ENCODE measurements at places on chromosomes 1 and 21.

GRCh38 chr1:186033847-186034271 lies 299.7 kb downstream of the HMCN1 start:
- DNase-seq = no peak

DNA sequence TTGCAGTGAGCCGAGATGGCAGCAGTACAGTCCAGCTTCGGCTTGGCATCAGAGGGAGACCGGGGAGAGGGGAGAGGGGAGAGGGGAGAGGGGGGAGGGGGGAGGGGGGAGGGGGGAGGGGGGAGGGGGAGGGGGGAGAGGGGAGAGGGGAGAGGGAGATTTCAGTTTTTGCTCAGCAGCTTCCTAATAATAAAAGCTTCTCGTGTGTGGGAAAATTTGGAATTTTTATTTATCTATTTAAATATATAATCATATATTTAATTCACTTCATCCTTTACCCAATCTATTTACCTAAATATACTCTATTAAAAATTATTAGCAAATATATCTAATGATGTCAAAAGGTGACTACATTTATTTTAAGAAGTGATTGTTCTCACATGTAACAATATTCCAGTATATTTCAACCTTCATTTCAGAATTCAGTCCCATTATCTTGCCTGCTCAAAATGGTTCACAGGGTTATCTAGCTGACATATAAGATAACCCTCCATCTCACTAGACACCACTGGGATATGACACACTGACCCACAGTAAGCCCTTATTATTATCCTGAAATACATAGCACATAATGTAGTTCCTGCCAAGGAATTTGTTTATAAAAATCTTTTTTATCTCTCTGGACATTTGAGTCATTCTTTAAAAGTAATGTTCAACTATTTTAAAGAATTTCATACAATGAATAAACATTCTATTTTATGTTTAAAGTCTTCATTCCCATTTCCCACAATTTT lies 105.9 kb downstream of the GPATCH2 start:
- DNase-seq = no peak

- no peak for DNase-seq
These were observed 40.2 kb upstream of the QSOX1 start for GRCh38 chr1:180114396-180114945.

DNA sequence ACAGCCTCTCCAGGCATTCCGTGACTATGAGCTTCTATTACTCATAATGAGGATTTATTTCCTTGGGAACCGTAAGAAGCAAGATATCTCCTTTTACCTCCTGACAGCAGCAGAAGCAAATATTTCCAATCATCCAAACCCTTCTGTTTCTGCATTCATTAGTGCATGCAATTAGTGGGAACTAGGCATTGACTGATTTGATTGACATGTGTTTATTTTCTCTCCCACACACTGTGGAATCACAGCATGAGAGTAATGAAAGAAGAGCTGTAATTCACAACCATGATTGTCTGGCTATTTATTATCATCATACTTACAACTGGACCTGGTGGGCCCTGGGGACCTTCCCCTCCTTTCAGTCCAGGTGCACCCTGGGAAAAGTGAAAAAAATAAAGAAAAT lies 146.8 kb downstream of the COL11A1 start:
- no peak for DNase-seq

DNA sequence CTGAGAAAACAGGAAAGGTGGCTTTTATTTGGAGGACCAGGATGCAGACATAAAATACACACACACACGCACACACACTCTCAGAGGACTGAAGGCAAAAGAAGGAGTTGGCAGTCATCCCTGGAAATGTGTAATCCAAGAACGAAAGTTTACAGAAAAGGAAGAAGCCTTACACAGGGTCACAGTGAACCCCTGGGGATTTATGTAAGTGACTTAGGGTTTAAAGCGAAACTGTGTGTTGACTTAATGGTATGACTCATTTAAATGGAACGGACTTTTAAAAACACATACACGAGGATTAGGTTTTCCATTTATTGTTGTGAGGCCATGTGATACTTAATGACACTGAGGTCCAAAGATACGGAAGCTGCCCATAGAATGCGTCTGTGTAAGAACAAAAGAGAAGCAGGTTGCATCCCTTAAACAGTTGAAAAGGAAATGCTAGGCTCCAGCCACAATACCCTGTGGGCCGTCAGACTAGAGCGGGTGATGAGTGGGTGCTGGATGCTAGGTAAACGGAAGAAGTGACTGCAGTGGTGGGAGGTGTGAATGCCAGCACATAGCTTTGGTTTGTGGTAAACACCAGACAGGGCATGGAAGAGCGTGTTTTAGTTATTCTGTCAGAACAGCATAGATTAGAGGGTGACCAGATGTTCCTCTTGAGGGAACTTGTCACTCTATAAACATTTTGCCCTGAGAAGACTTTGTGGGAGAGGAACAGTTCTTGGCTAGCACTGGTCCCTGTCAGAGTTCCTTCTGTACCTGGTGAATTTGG lies 21.6 kb upstream of the BCL10 start:
- no peak for DNase-seq

GRCh38 chr1:85398391-85399064 lies 66.4 kb downstream of the DDAH1 start:
- DNase-seq = no peak

GRCh38 chr1:224198572-224198971 lies 15.5 kb downstream of the DEGS1 start:
- no peak for DNase-seq

DNA sequence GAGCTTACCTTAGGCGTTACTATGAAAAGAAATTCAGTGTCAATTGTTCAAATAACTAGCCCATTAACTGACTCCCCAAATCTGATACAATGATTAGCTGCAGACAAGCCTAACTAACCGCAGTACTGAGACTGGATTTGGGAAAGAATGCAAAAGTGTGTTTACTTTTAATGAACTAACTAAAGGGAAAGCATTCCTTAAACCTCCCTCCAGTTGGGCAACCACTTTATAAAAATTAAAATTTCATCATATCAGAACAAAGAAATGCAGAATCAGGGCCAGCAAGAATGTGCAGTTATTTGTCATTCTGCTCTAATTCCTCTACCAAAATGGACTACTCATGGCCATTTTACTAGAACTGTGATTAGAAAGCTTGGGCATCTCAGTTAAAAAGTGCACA lies 11.7 kb upstream of the NR5A2 start:
- no peak for DNase-seq

- DNase-seq = no peak
These were observed 193.6 kb upstream of the KAZN start for GRCh38 chr1:14404862-14405301.

DNA sequence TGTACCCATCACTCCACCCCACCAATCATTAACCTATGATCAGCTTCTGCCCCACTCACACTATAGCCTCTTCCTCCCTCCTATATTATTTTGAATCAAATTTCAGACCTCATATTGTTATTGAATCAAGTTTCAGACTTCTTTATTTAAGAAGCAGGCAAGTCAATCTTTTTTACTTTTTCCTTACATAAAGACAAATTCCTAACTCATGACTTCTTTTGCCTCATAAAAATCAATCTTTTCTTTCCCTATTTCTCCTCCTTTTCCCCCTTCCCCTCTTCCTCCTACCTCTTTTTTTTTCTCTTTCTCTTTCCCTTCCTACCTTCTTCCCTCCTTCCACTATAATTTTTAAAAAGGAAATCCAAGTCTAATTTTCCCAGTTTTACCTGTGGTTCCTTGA lies 4.3 kb upstream of the RWDD3 start:
- no peak for DNase-seq

- no peak for DNase-seq
These were observed 101.2 kb downstream of the FNBP1L start for GRCh38 chr1:93549131-93549530.

DNA sequence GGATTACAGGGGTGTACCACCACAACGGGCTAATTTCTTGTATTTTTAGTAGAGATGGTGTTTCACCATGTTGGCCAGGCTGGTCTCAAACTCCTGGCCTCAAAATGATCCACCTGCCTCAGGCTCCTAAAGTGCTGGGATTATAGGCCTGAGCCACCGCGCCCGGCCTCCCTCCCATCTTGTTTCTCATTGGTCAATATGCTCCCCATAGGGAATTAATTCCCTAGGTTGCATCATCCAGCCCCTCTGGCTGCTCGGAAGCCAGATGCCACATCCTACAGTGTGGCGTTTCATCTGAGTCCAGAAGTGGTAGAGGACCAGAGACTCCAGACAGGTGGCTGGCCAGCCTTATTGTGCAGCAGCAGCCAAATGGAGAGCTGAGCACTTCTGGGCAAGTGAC lies 11.5 kb upstream of the VASH2 start:
- no peak for DNase-seq

DNA sequence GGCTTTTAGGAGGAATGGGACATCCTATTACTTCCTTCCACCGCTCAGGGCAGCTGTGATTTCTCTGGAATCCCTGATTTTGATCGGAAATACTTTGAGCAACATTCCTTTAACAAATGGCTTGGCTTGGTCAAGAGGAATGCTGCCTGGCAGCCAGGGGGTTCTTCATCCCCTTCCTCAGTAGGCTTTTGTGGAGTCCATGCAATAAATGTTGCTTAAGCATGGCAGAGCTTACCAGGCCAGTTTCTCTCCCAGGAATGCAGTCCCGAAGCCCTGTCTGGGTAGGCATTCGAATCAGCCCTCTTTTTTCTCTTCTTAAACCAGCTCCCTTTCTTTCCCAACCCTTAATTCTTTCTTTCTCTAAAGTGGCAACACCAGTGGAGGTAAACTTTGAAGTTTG lies 177.1 kb upstream of the KIAA0040 start:
- no peak for DNase-seq

GRCh38 chr1:172398970-172399755 lies 21.3 kb upstream of the C1orf105 start:
- DNase-seq = peak; percentile 16

- DNase-seq = no peak
These were observed 726.5 kb upstream of the ADAMTS5 start for GRCh38 chr21:27693376-27693775.

DNA sequence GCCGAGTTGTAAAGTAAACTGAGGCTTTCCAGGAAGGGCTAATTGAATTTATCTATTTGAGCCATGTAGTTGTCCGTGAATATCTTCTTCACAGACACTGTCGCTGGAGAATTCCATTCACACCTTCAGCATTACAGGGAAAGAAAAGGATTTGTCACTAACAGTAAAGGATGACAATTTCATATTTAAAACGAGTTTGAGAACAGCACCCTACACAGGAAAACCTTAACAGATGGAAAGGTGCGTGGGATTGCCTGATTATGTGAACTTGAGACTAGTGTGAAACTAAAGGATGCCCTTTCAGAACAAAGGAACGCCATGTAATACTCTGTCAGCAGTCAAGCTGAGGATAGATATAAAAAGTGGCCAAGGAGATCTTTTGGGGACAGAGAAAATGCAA lies 492.5 kb upstream of the ADGRL2 start:
- DNase-seq = no peak

- no peak for DNase-seq
These were observed 2.2 kb downstream of the IKBKE start for GRCh38 chr1:206472454-206472853.

DNA sequence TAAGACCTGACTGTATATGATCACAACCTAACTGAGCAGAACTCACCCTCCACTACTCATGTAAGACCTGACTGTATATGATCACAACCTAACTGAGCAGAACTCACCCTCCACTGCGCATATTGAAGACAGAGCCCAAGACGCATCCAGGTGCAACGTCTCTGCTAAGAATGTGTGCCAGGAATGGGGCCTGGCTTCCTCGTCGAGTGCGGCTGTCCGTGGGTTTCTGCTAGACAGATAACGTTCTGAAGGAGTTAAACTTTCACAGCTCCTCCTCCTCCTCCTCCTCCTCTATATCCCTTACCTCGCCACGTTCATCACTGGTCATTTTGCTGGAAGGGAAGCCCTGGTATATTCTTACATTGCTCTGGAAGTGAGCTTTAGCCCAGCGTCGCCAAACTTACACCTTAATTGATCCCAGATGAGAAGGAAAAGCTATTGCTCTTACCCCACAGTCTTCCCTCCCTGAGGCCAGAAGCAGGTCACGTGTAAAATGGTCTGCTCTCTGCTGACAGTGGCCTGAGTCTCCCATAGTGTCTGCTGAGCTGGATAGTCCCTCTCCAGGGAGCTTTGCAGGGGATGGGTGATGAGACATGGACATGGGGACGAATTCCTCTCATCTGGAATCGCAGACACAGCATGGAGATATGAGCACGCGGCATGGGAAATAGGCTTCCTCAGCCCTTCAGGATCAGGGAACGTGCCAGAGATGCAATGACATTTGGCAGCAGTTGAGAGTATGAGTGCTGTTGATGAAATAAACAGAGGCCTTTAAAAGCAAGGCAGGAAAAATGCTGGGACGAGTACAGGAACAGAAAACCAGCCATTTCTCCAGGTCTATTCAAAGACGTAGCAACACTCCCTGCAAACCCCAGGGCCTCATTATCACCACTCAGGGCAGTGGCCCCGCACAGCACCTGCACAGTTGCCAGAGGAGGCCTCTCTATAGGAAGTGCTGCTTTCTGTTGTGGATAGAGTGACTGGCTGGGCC lies 528.1 kb downstream of the KIF26B start:
- peak; percentile 25 for DNase-seq

DNA sequence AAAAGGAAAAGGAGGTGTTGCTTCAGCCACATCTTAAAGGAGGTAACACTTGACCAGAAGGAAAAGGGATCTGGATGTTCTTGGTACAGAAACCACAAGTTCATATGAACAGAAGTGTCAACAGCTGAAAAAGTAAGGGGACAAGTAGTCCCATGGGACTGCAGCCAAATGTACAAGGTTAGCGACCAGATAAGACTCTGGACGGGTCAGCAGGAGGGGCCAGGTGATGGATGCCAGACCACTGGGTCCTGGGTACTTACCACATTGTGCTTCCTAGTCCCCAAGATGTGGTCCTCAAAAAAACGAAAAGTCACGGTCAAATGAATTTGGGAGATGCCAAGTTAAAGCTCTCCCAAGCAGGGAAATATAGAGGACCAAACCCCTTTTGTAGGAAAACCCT lies 16.6 kb upstream of the BMP8A start:
- no peak for DNase-seq

DNA sequence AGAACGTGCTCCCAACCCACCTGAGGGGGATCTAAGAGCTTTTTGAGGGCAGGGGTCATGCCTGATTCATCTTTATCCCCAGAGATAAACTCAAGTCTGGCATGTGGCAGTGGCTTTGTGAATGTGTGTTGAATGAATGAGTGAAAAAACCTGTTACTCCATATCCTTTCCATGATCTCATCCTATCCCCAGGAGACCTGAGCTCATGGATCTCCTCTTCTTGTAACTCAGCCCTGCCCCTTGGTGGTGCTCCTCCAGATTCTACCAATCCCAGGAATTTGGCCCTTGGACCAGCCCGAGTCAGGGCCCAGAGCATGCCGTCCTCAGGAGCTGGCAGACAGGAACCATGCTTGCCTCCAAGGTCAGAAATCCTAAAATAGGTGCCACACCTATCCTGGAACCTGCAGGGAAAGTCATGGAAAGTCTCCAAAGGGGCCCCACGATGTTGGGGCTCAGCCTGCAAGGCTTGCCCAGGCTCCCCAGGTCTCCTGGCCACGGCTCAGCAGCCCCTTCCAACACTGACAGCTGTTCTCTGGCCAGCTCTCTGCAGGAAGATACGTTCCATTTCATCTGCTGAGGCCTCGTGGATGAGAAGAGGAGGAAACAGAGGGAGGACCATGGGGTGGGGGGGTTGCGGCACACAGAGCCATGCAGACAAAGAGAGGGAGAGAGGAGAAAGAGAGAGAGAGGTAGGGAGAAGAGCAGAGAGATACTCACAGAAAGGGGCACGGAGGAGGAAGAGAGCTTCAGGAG lies 214.6 kb downstream of the TRABD2B start:
- no peak for DNase-seq

GRCh38 chr1:85857991-85858390 lies 149.8 kb upstream of the ZNHIT6 start:
- DNase-seq = no peak
